ENCODE measurements at places on chromosomes 2 and 18.

GRCh38 chr18:1177232-1177631, 272.6 kb downstream of the ADCYAP1 start:
- DNase-seq: no peak

GRCh38 chr18:64254399-64255093, 105.7 kb upstream of the LINC00305 start:
- no peak for DNase-seq

GRCh38 chr18:75483662-75484061, 56.2 kb upstream of the SMIM21 start:
- DNase-seq: no peak

DNA sequence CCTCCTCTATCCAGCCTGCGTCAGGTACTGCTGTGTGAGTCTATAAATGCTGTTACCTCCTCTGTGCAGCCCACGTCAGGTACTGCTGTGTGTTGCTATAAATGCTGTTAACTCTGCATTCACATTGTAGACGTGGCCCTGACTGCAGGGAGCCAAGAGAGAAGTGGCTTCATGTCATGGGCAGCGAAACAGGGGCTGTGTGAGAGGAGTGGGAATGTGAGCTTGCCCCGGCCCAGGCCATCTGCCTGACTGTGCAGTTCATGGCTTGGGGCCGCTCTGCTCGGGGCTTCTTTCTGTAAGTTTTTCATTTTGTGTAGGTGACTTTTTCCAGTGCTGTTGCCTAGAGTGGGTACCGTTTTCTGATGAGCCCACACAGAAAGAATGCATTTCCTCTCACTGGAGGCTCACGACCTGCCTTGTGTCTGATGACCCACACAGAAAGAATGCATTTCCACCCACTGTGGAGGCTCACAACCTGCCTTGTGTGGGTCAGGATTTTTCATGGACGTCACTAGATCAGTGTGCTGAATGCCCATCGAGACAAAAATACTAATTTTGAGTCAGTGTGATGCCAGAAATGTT, 104.5 kb downstream of the SNTG2 start:
- DNase-seq: no peak

- DNase-seq: no peak
Measured at GRCh38 chr2:54577944-54578647, 122.0 kb downstream of the SPTBN1 start.

- no peak for DNase-seq
Measured at GRCh38 chr2:153543635-153544071, 65.1 kb upstream of the RPRM start.

GRCh38 chr2:19219060-19219459, 139.4 kb downstream of the OSR1 start:
- no peak for DNase-seq

GRCh38 chr2:24730481-24730880, 62.7 kb downstream of the PTRHD1 start:
- no peak for DNase-seq

- DNase-seq: no peak
Measured at GRCh38 chr18:79611040-79611681, 68.4 kb upstream of the CTDP1 start.

- no peak for DNase-seq
Measured at GRCh38 chr2:54803783-54804751, 80.6 kb downstream of the EML6 start.

- no peak for DNase-seq
Measured at GRCh38 chr2:136104977-136105376, 13.0 kb downstream of the CXCR4 start.

GRCh38 chr2:219901155-219901554, 273.7 kb downstream of the SLC4A3 start:
- DNase-seq: no peak

DNA sequence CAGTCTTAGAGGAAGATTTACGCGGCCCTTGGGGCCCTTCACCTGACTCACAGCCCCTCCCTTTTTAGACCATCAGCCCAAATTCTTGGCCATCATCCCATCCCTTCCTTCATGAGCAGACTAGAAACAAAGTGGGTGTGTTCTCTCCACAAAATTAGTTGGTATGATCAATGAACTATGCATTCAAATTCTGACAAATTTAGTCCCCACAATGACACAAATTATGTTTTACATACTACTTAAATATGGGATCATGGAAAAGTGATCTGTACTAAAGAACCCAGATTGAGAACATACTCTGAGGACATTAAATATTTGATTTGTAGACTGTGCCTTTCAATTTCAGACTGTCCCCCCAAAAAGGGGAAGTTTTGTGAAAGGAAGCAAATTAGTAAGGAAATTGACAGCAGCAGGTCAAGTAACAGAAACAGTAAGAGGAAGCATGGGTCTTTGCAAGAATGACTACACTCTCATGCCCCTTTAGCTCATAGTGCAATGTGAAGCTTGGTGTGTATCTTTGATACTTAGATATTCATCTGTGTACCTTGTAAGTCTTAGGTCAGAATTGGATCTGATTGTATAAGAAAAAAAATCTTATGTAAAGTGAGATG, 2.2 kb upstream of the MAPRE2 start:
- DNase-seq: no peak

- DNase-seq: no peak
Measured at GRCh38 chr2:31434911-31435310, 20.4 kb upstream of the XDH start.

- DNase-seq: no peak
Measured at GRCh38 chr18:10131460-10132395, 217.9 kb downstream of the VAPA start.
